Islet precursor cell (in vitro differentiated cells): ENCODE measurements at places on chromosomes 12 and 14.

GRCh38 chr12:27521981-27522380, 2.0 kb upstream of the PPFIBP1 start:
- DNase-seq: no peak

GRCh38 chr12:89783359-89784060, 74.9 kb upstream of the ATP2B1 start:
- peak; percentile 84 for DNase-seq

DNA sequence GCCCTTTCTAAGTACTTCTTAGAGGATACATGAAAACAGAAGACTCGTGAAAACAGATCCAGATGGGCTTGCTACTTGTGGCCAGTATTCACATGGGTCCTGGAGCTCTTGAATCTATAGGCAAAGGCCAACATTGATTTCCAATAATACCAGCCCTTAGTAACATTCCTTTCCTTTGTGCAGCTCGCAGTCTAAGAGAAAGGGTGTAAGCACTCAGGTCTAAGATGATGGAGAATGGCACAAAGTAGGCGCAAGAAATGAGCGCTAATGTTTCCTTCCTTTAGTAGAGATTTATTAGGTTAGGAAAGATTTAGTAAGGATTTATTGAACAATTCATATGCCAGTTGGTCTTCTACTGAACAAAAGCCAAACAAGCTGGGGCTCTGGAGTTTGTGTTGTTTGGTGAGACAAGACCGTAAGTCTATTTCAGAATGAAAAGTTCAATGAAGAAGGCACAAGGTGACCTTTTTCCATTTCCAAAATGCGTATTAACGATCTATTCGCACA, 525 bp downstream of the RNU6-8 start:
- no peak for DNase-seq

DNA sequence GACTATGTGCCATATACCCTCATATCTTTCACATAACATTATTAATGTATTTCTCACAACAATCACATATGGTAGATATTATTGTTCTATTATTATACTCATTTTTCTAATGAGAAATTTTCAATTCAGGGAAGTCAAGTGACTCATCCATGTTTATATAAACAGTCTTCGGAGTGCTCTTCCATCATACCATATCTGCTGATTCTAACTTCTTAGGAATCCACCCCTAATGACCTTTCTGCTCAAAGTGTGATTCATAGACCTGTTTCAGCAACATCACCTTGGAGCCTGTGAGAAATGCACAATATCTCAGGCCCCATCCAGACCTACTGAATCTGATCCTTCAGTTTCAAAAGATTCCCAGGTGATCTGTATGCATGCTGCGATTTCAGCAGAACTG, 39.8 kb upstream of the OVCH1 start:
- DNase-seq: no peak

DNA sequence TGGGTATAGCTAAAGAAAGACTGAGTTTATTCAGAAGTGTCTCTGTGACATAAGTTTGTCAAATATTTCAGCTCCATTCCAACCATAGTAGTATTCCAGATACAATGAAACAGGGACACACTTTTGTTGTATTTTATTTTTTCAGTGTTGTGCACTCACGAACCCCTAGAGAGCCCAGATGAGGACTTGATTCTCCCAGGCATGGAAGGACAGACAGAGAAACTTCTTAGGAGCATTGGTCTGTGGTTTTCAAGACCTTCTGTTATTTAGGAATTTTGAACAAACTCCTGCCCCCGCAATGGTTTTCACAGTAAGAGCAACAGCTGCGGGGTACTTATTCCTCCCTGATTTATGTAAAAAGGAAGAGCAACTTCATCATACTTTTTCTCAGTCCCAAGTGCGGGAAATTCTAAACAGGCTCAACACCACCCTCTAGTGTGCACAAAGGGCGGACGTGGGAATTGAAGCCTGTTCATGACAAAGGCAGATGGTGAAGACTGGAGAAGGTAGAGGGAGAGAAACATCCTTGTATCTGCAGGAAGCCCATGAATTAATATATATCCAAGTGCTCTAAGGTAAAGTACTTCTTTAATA, 147.6 kb downstream of the PAH start:
- DNase-seq: peak; percentile 86

DNA sequence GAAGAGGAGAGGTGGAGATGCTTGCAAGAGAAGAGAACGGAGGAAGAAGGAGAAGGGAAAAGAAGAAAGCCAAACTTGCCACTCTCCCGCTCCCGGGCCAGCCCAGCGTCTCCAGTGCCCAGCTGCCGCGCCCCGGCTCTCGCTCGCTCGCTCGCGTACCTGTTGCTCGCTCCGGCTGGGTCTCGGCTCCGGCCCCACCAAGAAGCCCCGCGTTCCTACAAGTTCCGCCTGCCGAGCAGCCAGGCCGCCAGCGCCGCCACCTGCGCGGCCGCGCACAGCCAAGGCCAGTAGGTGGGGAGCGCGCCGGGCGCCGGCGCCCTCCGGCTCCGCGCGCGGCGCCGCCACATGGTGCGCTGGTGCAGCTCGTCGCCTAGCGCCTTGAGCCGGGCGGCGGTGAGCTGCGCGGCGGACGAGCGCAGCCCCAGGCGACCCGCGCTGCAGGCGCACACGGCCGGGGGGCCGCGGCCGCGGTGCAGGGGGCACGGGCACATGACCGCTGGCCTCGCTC, 370 bp downstream of the HRK start:
- DNase-seq: peak; percentile 92

DNA sequence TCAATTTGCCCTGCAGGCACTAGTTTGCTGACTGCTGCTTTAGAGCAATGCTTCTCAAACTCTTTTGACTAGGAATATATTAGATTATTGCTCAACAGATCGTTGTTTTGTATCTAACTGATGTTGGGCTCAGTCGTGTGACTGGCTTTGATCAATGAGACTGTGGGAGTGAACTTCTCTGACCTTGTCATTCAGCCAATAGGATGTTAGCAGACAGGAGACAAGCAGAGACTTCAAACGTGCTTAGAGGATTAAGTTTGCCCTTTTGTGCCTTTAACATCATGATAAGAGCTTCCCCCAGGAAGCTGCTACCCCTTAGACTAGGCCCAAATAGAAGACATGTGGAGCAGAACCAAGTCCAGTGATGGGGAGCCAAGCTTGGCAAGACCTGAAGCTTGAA, 76.7 kb upstream of the ELK3 start:
- DNase-seq: no peak

- DNase-seq: no peak
These were observed 25.4 kb upstream of the PPM1H start for GRCh38 chr12:62960324-62960723.

DNA sequence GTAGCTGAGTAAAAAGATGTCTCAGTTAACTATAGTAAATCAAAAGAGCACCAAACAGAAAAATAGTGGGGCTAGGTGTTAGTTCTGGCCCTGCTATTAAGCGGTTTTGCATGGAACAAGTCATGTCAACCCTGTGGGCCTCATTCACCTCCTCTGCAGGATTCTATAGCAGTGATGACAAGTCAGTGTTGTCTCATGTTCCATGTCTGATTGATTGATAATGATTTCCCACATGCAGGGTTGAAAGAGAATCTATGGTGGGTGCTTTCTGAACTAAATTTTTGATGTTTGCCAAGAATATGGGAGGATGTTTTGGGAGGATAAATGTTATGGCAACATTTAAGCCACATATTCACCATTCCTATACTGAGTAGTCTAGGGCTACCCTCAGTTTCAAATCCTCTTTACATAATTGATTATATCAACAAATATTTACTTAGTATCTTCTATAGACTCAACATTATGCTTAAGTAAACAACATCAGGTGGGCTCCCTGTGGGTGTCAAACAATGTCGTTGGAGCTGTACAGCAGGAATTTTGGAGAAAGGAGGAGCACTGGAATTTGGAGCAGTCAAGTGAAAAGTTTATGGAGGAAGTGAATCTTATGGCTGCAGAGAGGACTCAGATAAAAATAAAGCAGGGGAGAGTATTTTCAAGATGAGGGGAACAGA, 48.6 kb downstream of the IRAK3 start:
- no peak for DNase-seq

- no peak for DNase-seq
These were observed 56.7 kb downstream of the BTBD7 start for GRCh38 chr14:93276031-93276716.

GRCh38 chr12:110370732-110371231, 32.7 kb downstream of the ANAPC7 start:
- peak; percentile 63 for DNase-seq

- no peak for DNase-seq
These were observed 157.4 kb downstream of the KICS2 start for GRCh38 chr12:64064706-64065105.

- DNase-seq: no peak
These were observed 543 bp upstream of the GLIPR1 start for GRCh38 chr12:75479963-75480461.

DNA sequence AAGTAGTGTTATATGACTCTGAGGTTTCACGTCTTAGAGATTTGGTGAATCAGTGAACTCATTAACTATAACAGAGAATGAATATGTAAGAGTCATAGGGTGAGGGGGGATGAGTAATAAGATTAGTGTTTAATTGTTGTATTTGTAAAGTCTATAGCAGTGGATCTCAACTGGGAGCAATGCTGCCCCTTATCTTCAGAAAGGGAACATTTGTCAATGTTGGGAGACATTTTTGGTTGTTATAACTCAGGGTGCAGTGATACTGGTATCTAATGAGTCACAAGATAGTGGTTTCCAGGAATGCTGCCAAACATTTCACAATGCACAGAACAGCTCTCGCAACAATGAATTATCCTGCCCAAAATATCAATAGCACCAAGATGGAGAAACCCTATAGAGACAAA, 1193.7 kb downstream of the GALC start:
- no peak for DNase-seq

- DNase-seq: no peak
These were observed 222.0 kb downstream of the TMEM132D start for GRCh38 chr12:129681830-129682229.

GRCh38 chr12:34218193-34219045, 196.1 kb downstream of the ALG10 start:
- DNase-seq: no peak

DNA sequence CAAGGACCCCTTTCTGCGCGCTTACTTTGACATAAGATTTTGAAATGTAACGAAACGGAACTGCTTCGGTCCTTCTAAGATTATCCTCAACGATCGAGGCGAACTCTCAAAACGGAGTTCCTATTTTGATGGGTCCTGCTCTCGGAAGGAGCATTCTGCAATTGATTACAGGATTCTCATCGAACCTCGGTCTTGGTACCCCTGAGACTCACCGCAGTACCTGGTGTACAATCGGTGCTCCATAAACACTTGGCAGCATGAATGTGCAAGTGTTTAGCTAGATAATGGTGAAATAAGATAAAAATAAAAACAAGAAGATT, 530 bp upstream of the NEMF start:
- no peak for DNase-seq

DNA sequence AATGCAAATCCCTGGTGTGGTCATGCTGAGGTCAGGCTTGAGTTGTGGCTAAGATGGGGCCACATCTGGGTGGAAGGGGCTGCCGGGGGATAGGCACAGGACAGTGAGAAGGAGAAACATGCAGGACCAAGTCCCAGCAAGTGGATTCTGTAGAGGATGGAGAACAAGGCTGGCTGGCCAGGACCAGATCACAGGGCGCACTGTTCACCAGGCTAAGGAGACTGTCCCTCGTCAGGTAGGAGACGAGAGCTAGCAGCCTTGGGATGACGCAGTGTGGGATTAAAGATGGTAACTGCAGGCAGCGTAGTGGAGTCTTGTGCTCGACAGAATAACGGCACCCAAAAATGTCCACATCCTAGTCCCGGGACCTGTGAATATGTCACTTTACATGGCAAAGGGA, 336.1 kb downstream of the BCL11B start:
- DNase-seq: no peak

DNA sequence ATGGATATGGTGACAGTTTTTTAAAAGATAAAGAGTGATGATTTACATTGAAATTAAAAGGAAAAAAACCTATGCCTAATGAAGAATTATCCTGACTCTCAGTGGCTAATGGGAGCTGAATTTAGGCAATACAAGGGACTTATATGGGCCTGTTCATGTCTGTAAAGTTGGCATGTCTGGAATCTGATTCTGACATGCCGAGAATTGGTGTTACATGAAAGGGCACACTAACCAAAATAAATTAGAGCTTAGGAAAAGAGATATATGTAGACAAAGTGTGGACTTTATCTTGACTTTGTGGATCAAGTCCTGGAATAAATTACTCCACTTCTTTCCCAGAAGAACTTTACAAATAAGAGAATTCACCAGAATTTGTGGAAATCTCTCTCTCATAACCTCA, 1.1 kb downstream of the TDG start:
- no peak for DNase-seq

DNA sequence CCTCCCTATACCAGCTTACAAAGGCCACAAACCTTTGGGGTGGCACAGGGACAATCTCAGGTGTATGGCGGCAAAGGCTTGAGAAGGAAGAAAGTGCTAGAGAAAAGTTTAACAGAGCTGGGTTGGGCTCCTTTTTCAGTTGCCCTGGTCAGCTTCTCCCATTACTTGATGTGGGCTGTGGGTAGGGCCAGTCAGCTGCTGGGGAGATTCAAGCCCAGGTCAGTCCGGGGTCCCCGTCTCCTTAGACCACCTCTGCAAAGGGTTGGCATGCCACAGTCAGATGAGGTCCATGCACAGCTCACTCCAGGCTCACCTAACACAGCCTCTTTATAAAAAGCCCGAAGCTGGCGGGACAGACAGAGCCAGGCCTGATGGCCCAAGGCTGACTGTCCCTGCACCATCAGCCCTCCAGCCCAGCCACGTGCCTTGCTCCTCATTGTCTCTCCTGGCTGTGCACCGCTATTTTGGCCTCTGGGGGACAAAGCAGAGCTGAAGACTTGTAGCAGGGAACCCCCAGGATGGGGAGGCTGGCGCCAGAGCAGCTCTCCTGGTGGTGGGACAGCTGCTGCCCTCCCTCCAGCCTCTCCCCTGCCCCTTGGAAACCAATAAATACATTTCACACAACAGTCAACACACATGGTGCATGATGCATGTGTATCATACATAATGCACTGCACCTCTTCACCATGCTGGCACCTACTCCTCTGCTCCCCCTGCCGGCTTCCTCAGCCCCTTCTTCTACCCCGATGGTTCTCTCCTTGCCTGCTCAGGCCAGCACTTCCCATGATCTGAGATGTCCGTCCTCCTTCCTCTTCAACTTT, 61.7 kb upstream of the DDX11 start:
- DNase-seq: peak; percentile 57
